Mesothelial cell of epicardium (in vitro differentiated cells): ENCODE measurements at places on chromosomes 16 and 17. TPM values are rescaled to one million over a fixed set of nuclear protein-coding genes. Genes with fewer than 3 reads are reported as not detected.

ZNF750 gene
- 1.8 to 2.6 TPM (median 2.3 TPM) in 3 replicates for total RNA-seq

DNA sequence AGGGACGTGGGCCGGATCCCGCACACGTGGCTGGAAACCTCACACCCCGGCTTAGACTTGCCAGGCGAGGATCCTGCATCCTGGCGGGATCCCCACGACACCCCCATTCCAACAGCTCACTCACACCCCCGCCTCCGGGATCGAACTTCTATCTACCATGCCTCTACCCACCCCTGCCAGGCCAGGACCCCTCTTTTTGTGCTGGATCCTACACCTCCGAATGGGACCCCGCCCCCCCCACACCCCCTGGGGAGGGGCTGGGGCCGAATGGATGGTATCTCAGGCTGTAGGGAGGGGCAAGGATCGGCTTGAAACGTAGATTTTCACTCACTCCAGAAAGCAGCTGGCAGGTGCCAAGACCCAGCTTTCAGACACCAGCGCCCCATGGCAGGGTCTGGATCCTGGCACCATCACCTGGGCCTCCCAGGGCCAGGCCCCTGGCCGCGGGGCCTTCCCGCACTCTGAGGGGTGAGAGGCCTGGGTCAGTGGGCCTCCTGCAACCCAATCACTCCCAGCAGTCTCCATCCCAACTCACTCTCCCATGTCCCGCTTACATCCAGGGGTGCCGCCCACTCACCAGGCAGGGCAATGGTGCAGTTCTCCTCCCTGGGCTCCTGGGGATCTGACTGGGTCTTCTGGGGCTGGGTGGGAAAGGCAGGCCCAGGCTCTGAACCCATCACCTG lies 6.7 kb downstream of the PRSS36 start:
- no peak for DNase-seq

DNA sequence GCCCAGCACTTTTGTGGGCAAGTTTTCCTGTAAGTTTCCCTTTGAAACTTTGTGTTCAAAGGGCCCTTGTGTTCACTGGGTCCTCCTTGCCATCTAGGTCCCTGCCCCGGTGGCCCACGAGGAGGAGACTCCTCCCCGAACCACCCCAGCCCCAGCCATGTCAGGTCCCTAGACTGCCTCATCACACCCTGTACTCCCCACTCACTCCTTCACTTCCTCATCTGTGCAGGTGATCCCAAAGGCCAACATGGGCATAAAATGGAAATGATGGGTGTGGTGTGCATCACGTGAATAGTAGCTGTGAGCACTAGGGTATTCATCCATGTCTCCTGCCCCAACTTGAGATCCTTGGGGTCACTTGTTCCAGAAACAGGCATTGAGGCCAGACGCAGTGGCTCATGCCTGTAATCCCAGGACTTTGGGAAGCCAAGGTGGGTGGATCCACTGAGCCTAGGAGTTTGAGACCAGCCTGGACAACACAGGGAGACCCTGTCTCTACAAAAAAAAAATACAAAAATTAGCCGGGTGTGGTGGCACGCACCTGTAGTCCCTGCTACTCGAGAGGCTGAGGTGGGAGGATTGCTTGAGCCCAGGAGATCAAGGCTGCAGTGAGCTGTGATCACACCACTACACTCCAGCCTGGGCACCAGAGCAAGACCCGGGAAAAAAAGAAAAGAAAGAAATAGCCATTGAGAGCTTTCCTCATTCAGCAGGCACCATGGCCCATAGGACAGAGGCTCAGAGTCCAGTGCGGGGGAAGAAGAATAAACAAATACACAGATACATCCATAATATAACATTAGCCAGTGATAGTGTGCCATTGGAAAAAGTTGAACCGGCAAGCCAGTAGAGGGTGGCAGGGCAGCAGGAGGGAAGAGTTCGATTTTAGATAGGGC lies 74.5 kb downstream of the KATNIP start:
- DNase-seq = no peak

HOXB1 gene
- total RNA-seq = 0.24 to 0.43 TPM (median 0.25 TPM) in 3 replicates

DNA sequence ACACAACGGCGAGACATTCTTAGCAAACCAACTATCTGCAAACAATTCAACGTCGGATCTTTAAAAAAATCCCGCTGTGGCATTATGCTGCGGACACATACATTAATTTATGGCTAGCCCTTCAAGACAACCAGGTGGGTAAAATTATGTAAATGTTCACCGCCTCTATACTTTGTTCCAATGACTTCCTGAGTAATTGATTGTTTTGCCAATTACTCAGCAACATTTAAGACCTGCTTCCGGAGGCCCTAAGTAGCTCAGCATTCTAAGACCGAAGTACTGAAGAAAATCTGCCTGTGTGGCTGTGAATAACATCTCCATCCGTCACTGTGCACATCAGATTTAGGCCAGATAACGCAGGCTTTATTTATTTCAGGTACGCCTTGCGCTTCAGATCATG lies 23.3 kb downstream of the QPRT start:
- DNase-seq = no peak

GRCh38 chr17:47869114-47869513 lies 18.2 kb upstream of the SP6 start:
- no peak for DNase-seq

DNA sequence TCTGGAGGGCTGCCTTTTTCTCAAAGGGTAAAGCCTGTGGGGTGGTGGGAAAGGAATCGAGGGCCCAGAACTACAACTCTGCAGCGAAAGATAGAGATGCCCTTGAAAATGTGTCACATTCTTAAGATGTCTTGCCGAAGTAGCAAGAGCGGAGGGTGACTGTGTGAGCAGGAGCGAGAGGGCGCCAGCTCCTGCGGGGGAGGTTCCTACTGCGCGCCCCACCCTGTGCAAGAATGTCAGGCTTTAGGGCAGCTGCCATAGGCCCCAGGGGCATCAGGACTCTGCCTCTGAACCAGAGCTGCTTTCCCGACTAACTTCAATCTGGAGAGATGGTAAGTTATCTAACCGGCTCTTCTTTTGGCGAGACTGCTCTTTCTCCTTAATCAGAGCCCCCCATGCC lies 11.8 kb upstream of the ITGAE start:
- no peak for DNase-seq

- DNase-seq = no peak
Measured at GRCh38 chr17:34892461-34893249, 68.6 kb downstream of the CCT6B start.

TNFRSF17 gene
- not detected in 3 replicates for total RNA-seq

RPRML gene
- not detected in 3 replicates for total RNA-seq
